ENCODE measurements at places on chromosomes 4 and X.

- peak; percentile 36 for DNase-seq
Measured at GRCh38 chr4:55458164-55458563, 62.4 kb downstream of the TMEM165 start.

DNA sequence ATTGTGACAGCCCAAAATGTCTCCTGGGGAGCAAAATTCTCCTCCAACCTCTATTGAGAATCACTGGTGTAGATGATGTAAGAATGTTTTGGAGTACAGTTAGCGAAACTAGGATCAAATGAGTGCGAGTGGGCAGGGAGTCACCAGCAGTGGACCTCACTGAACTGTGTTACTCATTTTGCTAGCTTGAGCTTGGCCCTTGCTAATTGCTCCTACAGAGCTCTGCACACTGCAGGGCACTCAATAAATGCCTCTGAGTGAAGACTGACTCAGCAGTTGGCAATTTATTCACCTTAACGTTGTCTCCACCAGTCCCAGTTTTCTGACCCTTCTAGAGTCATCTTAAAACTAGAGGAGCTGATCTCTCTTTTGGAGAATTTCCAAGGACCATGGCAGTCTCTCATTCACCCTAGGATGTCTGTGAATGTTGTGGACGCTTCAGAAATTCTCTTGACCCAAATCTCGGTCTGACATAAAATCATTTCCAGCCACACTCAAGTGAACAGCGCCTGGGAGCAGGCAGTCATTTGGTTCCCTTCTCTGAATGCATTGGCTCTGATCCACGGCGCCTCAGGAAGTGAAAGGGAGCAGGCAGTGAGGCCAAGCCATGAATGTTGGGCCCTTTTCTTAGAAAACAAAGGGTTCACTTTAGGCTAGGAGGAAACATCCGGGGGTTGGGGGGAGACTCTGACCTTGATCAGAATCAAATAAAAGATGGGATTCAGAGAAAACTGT, 148.1 kb downstream of the NWD2 start:
- peak; percentile 2 for DNase-seq

GRCh38 chr4:144547678-144548298, 98.2 kb upstream of the HHIP start:
- no peak for DNase-seq

DNA sequence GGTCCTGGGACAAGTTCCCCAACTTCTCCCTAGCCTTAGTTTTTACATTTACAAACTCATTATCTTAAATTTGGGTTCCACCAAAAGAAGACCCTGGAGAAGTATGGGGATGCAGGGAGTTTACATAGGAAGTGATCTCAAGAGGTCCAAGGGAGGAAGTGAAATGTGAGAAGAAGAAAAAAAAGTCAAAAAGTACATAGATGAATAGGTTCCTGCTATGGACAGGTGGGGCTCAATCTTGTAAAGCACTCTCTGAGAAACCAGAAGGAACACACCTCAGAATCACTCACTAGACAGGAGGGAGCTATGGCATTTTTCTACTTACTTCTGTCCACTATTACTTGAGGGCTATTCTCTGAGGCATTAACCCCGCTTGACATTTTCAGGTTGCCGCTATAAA, 56.6 kb downstream of the ARHGAP6 start:
- no peak for DNase-seq

GRCh38 chrX:111355523-111356115, 56.4 kb downstream of the DCX start:
- DNase-seq: no peak

- DNase-seq: no peak
Measured at GRCh38 chr4:85152480-85152879, 186.0 kb upstream of the WDFY3 start.

All from fibroblast of skin of scalp (primary cell).